ENCODE measurements at places on chromosomes 12 and 14. TPM values are rescaled to one million over a fixed set of nuclear protein-coding genes. Genes with fewer than 3 reads are reported as not detected.

DNA sequence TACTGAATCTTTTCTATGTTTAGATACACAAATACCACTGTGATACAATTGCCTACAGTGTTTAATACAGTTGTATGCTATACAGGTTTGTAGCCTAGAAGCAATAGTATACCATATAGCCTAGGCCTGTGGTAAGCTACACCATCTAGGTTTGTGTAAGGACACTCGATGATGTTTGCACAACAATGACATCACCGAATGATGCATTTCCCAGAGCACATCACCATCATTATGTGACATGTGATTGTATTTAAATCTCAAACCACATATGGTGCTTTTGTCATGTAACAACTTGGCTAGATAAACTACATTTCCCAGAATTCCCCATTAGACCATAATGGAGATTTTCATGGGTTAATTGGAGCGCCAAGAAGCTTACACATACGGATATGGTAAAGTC lies 128.4 kb upstream of the CPNE8 start:
- no peak for DNase-seq

GRCh38 chr12:96242597-96242996 lies 48.4 kb downstream of the ELK3 start:
- DNase-seq = no peak

- no peak for DNase-seq
Measured at GRCh38 chr14:95095996-95096395, 61.3 kb downstream of the DICER1 start.

DNA sequence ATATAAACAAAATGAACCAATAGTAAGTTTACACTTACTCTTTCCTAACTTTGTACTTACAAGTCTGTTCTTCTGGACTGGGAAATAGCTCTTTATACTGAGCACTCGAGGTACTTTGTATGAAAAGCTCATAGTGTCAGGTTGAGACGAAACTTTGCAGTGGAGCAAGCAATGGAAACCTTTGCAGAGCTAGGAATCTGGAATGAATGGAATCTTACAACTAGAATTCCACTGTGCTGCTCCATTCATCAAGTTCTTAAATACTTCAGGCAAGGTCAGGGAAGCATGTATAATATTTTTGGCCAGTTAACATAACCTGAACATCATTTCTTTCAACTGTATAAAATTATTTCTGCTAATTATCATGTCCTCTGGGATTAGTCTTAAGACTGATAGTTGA lies 1327.5 kb upstream of the FLRT2 start:
- no peak for DNase-seq

Gene GPR65
- total RNA-seq = not detected

DNA sequence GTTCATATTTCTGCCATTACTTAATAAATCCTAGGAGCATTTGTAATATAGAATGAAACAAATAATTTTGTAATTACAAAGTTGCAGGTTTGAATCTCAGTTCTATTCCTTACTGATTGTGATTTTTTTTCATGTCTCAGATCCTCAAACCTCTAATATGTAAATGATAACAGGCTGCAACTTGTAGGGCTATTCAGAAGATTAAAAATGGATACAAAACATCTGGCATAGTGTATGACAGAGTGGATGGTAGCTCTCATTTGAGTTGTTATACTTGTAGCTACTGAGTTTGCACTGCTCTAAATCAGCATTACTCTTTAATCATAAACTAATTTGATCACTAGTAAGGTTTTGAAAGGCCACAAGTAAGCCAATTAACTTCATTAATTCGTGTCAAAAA lies 406.3 kb upstream of the MGAT4C start:
- DNase-seq = no peak

DNA sequence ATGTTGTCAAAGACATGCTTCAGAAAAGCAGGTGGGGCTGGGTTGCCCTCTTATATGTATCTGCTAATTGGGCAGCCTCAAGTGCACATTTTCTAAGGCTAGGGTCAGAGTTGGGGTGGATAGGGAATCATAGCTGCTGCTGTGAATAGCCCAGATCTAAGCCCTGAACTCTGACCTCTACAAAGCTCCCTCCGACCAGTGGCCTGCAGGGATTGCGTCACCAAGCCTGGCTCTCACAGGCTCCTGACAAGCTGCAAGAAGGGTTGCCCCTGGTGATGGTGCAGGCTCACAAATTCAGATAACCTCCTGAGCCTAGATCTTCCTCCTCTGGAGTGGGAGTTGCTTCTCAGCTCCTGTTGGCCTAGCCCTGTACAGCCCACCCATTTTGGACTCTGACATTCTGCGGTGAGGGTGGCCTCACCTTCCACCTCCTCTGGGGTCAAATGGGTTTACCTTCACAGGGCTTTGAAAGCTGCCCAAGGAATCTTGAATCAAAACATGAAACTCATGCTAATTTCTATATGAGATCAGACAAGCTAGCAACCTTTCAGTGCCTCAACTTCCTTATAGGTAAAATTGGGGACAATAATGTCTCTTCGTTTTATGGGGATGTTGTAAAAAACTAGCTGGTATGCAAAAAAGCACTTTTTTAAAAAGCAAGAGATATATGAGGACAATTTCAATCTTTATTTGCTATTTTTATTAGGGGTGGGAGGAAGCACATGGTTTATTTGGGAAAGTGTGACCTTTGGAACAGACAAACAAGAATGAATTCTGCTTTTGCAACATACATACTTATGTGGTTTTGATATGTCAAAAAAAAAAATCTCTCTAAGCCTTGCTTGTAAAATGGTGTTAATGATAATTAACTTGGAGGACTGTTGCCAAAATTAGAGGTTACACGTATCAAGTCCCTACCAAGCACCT lies 4.9 kb upstream of the SUSD6 start:
- DNase-seq = no peak

- no peak for DNase-seq
Measured at GRCh38 chr12:19485240-19485639, 45.9 kb downstream of the AEBP2 start.

DNA sequence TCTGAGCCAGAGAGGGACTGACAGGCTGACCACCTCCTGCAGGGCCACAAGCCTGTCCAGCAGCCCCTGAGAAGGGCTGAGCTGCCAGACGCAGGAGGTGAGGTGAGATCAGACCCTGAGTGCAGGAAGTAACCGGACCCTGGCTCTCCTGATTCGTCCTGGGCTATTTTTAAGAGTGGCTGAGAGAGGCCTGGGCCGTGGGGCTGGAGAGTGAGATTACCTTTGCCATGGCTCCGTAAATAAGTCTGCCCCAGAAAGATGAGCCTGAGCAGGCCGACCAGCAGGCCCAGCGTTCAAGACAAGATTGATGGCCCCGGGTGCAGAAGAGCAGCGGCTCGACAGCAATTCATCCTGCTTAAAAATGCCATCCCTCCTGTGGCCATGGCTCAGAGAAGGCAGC lies 54.2 kb downstream of the SPTB start:
- no peak for DNase-seq

- DNase-seq = no peak
Measured at GRCh38 chr12:46472893-46473633, 100.5 kb upstream of the SLC38A2 start.

Gene LRP6
- total RNA-seq = 10.2 TPM

GRCh38 chr12:88493636-88494035 lies 86.6 kb downstream of the KITLG start:
- no peak for DNase-seq

Gene PGAM5
- 151 TPM for total RNA-seq

GRCh38 chr12:14956024-14956891 lies 5.1 kb downstream of the ARHGDIB start:
- DNase-seq = no peak

- DNase-seq = no peak
Measured at GRCh38 chr14:53187921-53188463, 34.9 kb upstream of the DDHD1 start.

DNA sequence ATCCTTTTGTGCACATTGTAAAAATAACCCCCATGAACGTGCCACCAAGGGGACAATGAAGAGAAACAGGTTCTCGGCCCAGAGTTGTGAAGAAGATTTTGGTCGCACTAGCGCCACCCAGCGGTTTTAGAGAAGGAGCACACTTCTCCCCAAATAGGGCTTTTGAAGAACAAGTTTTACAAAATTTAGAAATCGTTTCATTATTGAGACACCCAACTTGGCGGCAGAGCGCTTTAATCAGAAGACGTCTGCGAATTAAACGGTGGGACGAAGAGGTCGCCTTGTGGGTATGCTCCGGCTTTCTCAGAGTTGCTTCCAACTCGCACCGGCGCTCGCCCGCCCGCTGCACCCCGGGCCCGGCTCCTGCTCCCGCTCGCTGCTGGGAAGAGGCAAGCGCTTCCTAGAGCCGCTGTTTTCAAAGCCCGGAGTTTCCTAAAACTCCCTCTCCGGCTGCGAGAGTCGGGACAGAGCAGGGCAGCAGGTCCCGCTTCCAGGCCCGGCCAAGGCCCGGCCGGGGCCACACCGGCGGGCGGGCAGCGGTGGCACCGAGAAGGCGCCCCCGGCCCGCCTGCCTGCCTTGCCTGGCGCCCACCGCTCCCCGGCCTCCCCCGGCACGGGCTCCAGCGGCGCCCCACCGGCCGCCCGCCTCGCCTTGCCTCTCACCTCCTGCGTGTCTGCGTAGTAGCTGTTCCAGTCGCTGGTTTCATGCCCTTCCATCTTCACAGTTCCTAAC lies 645 bp downstream of the FOXA1 start:
- DNase-seq = peak; percentile 51

Gene OVCH1
- not detected for total RNA-seq

Gene ALDH2
- 55.8 TPM for total RNA-seq

Gene P2RX7
- total RNA-seq = 3.3 TPM

Gene MARCHF9
- total RNA-seq = 2.4 TPM
